ENCODE measurements at places on chromosomes 7 and 10. TPM values are rescaled to one million over a fixed set of nuclear protein-coding genes. Genes with fewer than 3 reads are reported as not detected.

- DNase-seq = no peak
Observed at GRCh38 chr7:88105231-88105630, 114.6 kb downstream of the SRI start.

DNA sequence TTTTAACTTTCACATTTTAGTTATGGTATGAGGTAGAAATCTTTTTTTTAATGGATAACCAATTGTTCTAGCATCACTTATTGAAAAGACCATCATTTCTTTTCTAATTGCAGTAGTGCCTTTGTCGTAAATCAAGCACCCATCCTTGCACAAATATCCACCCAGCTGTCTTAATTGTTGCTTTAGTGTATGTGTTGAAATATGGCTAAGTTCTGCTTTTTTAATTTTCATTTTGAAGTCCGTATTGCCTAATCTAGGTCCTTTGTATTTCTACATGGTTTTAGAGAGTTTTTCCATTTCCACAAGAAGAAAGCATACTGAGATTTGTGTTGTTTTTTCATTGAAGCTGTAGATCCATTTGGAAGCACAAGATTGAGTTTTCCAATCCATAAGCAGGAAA lies 259.6 kb upstream of the SEMA3E start:
- no peak for DNase-seq

DNA sequence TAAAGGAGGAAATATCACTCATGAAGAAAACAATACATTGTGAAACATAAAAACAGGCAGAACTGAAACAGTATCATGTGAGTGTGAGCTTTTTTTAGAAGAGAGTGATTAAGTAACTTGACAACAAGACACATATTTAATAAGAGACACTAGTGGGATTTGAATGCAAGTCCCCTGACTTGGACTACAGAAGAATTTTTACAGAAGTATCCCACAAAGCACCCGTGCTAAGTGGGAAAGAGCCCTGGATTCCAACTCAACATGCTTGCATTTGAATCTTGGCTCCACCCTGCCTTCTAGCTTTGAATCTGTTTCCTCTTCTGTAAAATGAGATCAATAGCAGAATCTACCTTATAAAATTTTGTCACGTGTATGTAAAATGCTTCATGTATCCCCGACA lies 166.2 kb downstream of the ZNF365 start:
- DNase-seq = no peak

C10orf67 gene
- polyA plus RNA-seq = 3.0 TPM

DNA sequence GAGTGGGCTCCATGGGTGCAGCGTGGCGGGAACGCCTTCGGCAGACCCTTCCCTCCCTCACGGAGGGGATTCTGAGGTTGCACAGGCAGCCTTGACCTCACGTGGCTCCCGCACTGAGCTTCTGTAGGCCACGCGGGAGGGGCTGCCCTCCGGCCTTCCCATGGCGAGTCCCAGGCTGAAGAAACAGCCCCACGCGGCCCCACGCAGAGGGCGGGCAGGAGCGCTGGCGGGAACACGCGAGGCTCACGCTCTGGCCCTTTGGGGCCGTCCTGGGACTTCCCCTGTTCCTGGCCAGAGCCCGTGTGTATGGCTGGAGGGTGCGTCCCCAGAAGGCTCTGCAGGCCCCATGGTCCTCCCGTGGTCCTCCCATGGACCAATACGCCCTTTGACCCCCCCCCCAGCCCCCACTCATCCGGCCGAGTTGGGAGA lies 21.7 kb upstream of the NKX6-2 start:
- no peak for DNase-seq

DNA sequence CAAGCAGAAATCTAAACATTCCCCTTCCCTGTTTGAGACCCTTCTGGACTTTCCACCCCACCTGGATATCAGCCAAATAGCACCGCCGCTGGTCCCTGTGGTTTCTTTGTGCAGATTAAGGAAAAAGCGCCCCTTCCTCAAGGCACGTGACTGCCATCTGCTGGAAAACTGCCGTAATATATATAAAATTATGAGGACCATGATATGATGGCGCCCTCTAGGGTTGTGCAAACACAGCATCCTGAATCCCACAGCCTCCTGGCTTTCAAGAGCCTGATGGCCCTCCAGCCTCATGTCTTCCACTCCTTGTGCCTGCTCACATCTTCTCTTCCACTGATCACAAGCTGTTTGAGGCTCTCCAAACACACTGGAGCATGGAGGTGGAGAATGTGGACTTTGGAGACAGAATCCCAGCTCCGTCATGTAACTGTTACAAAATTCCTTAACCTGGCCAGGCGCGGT lies 121.3 kb downstream of the MYL10 start:
- peak; percentile 89 for DNase-seq

DNA sequence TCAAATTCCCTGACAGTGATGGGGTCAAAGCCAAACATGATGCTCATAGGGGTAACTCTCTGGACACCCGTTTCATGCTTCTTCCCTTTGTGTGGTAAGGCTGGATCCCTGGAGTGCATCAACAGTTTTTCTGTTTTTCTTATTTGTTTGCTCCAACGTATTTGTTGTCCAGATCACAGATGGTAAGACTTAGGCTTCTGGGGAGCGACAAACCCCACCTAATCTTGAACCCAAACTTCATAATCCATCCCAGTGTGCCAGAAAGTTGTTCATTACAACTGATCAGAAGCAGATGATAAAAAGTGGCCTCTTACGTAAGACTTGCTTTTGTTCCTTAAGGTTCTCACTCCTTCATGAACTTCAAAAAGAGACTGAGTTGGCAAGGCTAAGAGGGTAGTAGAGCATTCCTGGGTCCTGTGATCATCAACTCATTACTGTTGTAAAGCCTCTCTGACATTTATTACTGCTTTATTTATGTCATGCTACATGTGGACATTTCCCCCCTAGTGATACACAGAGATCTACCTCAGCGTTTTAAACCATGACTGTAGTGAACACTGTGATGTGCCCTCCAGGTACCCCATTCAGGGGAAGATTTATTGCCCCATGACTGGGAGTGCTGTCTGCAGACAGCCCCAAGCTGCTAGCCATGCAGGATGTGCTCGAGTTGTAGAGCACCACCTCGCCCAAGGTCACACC lies 125.6 kb downstream of the CCDC71L start:
- no peak for DNase-seq

DNA sequence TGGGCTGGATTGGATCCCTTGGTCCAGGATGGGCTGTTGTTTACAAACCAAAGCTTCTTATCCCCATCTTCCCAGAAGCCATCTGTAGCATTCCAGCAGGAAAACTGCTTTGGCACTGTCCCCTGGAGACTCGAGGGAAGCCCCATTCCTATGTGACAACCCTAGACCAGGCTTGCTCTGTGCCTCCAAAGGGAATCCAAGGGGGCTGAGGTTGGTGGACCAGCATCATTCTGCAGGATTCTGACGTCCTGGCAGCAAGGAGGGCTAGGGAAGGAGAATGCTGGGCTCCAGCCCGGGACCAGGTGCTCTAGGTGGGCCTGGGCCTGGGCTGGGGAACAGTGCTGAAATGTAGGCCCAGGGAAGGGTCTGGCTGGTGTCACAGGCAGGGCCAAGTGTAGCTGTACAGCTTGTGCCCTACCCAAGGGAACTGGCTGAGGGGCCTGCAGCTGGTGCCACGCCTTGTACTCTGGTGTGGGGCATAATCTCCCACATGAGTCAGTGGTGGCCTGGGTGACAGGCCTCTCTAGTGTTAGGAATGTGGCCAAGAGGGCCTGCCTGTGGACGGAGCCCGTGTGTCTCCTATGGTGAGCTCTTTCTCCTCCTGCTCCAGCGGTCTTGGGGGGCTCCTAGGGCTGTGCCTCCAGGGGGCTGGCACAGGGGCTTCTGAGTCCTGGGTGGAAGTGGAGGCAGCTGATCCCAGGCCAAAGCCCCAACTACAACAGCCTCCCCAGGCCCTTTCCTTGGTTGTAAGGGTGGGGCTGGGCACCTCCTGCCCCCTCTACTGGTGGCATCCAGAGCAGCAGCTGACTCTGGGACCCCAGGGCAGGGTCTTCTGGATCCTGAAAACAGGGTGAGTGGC lies 25.2 kb downstream of the TRIM8 start:
- no peak for DNase-seq

ITIH2 gene
- polyA plus RNA-seq = 0.30 TPM

DNA sequence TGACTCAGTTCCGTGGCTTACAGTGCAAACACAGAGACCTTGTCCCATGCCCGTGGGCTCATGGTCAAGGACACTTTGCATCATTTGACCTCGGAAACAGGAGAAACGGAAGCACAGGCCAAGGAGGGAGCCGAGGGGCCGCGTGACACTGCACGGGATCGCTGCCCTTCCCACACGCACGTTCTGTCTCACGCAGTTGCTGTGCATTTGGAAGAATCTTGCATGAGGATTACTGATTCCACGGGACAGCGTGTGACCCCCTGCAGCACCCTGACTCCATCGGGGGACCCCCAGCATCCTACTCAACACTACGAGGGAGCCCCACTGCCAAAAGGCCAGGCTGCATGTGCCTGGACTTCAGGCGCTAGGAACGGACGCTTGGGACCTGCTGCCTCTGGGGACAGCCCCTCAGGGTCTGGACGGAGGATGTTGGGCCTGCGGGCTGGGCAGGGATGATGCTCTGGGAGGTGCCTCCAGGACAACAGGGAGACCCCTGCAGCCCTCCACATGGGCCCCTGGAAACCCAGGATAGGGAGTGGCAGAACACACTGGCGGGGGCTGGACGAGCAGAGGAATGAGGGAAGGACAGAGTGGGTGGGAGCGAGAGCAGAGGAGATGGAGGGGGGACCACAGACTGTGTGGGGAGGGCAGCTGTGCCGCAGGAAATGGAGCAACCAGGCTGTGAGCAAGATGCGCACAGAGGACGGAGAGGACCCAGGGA lies 222.2 kb downstream of the DNAJB6 start:
- no peak for DNase-seq

DNA sequence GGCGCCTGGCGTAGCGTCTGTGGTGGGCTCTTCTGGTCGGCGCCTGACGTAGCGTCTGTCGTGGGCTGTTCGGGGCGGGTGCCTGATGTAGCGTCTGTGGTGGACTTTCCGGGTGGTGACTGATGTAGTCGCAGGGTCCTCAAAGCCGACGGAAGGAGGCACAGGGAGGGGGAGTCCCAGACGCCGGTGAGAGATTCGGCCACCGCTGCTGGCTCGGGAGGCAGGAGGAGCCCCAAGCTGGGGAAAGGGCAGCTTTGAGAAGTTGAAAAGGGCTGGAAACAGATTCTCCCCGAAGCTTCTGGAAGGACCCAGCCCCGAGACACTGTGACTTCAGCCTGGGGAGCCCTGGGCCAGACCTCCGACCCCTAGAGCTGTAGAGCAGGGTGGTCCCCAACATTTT lies 105.7 kb downstream of the DNAJB6 start:
- no peak for DNase-seq

SAMD9 gene
- polyA plus RNA-seq = 4.3 TPM

GRCh38 chr10:6840766-6841165 lies 260.7 kb upstream of the PRKCQ start:
- DNase-seq = no peak

- peak; percentile 14 for DNase-seq
Observed at GRCh38 chr7:83547526-83547925, 101.4 kb downstream of the SEMA3E start.

DNA sequence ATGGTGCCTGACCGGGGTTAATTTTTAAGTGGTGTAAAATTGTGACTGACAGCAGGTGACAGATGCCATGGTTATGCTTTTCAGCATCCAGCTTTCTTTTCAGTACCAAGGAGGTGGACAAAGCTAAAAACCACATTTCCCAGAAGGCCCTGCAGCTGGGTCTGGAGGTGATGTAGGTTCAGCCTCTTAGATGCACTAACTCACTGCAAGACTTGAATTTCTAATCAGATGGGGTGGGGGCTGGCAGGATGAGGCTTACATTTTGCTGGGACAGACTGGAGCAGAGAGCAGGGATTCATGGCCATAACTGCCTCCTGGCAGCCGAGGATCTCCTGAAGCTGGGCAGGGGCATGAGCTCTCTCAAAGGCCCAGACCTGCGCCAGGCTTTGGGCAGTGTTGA lies 52.4 kb downstream of the PDIA4 start:
- DNase-seq = no peak

KNDC1 gene
- 7.0 TPM for polyA plus RNA-seq

- no peak for DNase-seq
Observed at GRCh38 chr10:2478656-2479055, 588.7 kb upstream of the PFKP start.

GRCh38 chr10:106185951-106186350 lies 978.6 kb downstream of the SORCS1 start:
- DNase-seq = no peak

SNX10 gene
- polyA plus RNA-seq = 14.5 TPM

- DNase-seq = no peak
Observed at GRCh38 chr10:28385748-28386502, 83.1 kb upstream of the MPP7 start.

- DNase-seq = no peak
Observed at GRCh38 chr10:122682522-122682921, 17.1 kb downstream of the C10orf120 start.

NPSR1 gene
- not detected for polyA plus RNA-seq

GRCh38 chr7:5420881-5421713 lies 2.5 kb downstream of the TNRC18 start:
- no peak for DNase-seq

GRCh38 chr7:21146642-21147423 lies 281.1 kb upstream of the SP4 start:
- no peak for DNase-seq

PIP gene
- polyA plus RNA-seq = not detected

DNA sequence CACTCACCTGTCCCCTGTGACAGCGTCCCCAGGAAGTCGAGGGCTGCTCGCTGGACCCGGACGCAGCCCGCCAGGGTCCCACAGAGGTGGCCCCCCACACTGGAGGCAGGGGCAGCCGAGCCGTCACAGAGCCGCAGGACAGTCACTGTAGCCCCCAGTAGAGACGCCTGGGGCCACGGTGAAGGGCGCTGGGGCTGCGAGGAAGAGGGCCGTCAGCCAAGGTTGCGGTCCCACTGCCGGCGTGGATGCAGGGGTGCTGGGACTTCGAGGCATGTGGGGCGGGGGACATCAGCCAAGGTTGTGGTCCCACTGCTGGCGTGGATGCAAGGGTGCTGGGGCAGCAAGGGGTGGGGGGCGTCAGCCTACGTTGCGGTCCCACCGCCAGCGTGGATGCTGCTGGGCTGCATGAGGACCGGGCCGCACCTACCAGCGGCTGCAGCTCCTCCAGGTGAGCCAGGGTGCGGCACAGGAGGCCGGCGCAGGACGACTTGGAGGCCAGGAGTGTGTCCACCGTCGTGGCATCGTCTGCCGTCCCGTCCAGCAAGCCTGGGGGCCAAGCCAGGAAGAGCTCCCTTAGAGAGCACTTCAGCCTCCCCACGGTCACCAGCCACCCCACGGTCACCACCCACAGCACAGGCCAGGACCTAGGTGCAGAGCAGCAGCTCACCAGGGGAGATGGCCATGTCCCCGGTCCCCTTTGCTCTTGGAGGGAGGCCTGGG lies 13.9 kb downstream of the BRAT1 start:
- DNase-seq = no peak

DNA sequence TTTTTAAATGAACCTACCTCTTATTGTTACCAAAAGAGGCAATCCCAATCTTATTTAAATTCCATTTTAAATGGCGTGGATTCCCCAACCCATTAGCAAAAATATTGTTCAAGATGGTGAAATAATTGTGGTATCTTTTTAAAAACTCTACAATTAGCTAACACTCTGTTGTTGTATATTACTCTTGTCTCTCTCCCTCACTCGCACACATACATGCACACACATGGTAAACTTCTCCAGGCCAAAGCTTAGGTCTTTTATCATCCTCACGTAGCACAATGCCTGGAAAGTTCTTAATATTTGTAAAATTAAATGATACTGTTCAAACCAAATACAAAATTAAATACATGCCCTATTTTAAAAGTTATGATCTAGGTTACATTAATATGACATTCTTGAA lies 169.2 kb upstream of the WNT16 start:
- DNase-seq = no peak
